ENCODE measurements at places on chromosomes 16 and 17.

DNA sequence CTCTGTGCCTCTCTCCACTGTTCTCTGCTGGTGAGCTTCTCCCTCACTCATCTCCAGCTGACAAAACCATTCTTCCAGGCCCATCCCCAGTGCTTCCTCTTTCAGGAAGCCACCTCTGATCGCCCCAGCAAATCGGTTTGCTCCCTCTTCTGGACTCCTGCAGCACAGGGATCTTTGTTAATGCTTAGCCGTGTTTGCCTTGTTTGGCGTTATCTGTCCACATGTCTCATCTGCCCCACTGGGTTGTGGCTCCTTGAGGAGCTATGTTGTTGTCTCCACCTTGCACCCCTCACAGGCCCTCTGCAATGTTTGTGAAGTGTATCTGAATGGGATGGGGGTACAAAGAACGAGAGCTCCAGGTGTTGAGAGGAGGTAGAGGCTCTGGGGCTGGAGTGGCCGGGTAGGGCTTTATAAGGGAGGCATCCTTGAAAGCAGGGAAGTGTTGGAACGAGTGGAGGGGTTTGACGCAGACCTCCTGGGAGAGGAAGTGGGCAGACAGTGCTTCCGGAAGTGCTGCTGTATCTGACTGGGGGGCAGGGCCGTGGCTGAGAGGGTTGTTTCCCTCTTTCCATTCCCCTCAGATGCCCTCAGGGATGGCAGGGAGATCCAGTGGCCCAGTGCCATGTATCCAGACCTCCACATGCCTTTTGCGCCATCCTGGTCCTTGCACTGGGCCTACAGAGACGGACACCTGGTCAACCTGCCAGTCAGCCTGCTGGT lies 27.8 kb downstream of the CASKIN2 start:
- DNase-seq = peak; percentile 63

GRCh38 chr16:54986409-54986808 lies 55.7 kb downstream of the IRX5 start:
- DNase-seq = no peak

DNA sequence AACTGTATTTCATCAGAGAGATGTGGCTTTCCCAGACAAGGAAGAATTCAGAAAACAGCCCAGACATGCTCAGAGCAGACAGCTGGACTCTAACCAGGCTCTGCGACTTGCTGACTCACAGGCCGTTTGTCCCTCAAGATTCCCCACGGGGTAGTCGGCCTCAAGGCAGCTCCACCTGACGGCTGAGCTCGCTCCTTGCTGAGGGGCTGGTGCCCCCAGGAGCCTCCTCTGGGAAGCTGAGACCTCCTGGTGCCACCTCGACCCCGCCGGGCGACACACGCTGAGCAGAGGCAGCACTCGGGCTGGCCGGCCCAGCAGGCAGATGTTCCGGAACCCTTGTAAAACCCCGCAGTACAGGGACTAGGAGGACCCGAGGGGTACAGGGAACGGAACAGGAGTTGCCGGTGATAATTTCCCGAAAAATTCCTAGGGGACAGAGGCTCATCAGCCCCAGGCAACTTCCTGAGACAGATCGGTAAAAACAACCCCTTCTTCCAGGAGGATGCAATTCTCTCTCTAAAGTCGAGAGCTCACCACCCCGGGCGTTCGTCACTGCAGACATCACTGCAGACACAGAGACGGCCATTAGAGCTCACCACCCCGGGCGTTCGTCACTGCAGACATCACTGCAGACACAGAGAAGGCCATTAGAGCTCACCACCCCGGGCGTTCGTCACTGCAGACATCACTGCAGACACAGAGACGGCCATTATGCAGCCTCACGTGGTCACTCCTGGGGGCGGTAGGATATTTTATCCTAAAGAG lies 19.9 kb downstream of the RPH3AL start:
- DNase-seq = no peak

- no peak for DNase-seq
Observed at GRCh38 chr17:57080718-57081117, 4.3 kb upstream of the AKAP1 start.

DNA sequence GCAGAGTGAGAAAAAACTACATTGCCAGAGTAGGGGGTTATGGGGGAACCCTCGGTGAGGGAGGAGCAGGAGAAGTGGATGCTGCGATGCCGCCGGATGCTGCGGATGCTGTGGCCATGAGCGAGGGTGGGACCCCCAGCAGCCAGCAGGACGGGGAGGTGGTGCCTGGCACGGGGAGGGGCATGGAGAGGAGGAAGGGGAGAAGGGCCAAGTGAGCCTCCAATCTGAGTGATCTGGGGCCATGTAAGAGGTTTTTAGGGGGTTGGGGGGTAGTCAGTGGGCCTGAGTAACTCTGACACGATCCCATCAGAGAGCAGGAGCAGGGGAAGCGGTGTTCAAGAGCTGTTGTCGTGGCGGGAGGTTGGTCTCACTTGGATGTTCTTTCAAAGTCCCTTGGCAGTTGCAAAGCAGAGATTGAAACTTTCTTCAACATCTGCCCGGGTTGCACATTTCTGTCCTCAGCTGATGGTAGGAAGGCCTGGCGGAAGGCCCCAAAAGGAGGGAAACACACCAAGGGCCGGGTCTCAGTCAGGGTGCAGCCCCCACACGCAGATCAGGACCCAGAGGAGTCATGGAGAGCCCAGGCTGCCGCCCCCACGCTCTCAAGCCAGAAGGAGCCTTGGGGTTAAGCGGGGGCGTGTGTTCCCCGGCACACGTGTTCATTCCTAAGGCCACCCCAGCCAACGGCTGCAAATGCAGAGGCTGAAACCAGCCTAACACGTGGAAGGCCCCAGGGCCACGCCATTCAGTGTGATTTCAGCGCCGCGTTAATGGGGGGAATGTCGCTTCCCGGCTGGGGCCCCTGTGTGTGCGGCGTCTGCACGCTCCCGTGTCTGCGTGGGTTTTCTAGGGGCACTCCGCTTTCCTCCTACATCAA lies 81.7 kb downstream of the ZDHHC7 start:
- no peak for DNase-seq
